ENCODE measurements at places on chromosomes 12 and 14.

DNA sequence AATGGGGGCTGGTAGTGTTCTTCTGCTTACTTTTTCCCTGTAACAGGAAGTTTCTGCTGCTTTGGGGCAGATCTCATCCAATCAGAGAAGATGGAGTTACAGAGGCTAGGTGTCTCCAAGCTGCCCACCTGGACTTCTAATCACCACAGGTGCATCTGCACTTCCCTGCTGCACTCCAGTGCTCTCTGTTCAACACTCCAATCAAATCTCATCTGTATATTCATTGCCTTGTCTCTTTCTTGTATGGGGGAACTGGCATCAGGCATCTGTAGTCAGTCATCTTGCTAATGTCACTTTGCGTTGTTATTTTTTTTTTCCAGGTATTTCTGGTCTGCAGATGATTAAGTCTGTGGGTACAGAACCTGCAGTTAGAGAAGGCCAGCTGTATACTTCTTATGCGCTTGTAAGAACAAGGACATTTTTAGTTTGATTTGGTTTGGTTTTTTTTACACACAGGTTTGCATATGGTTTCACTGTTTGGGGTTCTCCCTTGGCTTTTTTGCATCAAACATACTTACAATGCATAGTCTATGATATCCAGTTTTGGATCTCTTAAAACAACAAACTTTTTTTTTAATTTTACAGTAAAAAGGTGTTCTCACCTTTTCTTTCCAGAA is 116.0 kb downstream of the METTL25 start:
- DNase-seq = no peak

DNA sequence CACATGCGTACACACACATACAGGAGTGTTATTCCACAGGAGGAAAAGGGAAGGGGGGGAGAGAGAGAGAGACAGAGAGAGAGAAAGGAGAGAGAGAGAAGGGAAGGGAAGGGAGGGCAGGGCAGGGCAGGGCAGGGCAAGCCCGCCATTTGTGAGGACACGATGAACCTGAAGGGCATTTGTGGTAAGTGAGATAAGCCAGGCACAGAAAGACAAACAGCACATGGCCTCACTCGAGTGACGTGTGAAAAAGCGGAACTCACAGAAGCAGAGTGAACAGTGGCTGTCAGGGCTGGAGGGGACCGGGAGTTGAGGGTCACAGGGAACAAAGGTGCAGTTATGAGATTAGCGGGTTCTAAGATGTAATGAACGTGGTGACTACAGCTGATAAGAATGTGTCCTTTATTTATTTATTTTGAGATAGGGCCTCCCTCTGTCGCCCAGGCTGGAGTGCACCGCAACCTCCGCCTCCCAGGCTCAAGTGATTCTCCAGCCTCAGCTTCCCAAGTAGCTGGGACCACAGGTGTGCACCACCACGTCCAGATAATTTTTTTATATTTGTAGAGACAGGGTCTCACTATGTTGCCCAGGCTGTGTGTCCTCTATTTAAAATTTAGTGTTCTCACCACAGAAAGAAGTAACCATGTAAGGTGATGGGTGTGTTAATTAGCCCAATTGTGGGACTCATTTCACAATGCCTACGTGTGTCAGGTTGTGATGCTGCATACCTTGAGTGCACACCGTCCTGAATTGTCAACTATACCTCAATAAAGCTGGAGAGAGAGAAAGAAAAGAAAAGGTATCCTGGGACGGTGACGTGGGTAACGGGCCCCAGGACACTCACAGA is 18.7 kb upstream of the FBRSL1 start:
- DNase-seq = no peak

GRCh38 chr12:30414507-30414906 is 281.2 kb downstream of the IPO8 start:
- no peak for DNase-seq

DNA sequence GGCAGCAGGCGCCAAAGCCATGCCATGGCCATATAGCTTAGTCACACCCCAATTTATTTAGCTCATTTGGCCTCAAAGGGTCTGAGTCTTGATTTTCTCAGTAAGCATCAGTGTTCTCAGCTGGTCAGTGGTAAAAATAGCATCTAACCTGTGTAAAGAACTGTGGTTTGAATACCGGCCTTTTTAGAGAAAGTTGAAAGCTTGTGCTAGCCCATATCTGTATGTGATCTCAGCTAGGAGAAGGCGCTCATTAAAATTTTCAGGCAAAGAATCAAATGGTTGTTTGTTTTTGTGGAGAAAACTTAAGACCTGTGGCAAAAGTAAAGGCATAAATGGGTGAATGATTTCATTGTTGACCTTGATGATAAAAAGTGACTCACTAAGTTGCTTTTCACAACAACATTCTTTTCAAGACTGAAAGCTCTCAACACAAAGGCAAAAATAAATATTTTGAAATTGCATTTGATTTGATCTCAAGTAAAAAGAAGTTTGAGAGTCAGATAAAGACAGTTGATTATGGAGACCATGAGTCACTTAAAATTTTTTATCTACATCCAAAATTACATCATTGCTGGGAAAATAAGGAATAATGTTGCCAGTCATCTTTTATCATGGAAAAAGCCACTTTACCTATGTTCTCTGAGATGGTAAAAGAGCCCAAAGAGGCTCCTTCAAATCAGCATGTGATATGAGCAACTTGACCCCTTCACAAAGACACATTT is 128.5 kb upstream of the RGS6 start:
- DNase-seq = no peak

- DNase-seq = no peak
These were observed 75.8 kb downstream of the FRMD6 start for GRCh38 chr14:51727526-51727925.

- no peak for DNase-seq
These were observed 51.5 kb downstream of the NINJ2 start for GRCh38 chr12:611721-612120.

GRCh38 chr12:65171073-65171472 is 1.7 kb downstream of the LEMD3 start:
- DNase-seq = no peak

DNA sequence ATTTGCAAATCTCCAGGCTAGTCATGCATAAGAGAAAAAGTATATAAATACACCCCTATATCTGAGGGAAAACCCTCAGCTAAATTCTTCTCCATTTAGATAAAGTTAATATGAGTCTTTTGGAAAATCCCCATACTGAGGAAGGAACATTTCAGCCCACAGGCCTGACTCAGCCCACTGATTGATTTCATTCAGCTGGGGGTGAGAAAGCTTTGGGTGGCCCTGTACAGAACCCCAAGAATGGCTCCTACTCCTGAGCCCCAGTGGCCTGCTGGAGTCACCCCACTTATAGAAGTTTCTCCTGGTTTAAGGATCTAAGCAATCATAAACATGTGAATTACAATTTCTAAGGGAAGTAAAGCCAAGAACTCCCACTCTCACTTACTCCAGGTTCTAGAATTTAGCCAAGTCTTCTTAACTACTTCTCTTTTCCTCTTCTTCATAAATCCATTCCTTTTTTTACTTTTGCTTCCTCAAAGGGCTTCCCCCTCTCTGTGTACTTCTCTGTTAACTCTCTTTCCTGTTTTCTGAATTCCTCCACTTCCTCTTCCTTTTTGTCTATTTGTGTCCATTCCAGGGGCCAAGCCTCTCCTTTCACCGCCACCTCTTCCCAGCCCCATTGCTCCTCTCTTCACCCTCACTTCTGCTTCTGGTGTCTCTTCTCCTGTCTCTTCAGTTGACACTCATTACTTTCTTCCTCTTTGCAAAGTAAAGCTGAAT is 21.0 kb downstream of the RTN1 start:
- DNase-seq = no peak

- DNase-seq = no peak
These were observed 14.6 kb upstream of the EIF2B2 start for GRCh38 chr14:74988131-74988530.

GRCh38 chr12:54624315-54625279 is 10.1 kb downstream of the LACRT start:
- no peak for DNase-seq

DNA sequence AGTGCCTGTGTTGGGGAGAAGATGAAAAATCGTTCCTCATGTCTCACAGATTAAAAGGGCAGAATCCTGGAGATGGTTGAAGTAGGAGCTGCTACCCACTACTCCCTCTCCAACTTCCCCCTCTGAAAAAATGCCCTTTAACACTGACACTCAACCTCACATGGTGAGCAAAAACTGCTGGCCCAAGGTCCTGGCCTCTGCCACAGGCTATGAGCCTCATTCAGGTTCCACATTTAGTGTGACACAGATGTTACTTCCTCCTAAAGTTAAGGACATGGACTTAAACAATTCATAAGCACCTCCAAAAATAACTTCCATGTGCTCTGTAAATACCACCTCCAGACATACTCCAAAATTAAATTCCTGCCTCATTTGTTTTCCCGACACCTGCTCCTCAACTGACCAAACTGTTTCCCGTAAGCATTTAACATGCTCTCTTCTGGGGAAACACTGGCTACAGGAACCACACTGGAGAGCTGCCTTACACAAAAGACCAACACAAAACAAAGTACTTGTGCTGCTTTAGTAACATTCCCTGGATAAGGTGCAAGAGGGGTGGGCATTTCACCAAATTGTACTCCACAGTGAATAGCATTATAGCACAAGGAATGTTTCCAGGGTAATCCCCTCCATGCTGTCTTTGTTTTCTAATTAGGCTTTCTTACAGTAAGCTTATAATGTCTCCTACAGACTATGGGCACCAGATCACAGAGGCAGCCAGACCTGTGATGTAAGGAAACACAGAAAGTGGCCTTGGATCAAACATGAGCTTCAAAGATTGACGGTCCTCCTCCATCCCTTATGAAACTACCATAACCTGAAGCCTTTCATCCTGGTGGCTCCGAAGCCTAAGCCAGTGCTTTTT is 57.0 kb downstream of the PHLDA1 start:
- no peak for DNase-seq

DNA sequence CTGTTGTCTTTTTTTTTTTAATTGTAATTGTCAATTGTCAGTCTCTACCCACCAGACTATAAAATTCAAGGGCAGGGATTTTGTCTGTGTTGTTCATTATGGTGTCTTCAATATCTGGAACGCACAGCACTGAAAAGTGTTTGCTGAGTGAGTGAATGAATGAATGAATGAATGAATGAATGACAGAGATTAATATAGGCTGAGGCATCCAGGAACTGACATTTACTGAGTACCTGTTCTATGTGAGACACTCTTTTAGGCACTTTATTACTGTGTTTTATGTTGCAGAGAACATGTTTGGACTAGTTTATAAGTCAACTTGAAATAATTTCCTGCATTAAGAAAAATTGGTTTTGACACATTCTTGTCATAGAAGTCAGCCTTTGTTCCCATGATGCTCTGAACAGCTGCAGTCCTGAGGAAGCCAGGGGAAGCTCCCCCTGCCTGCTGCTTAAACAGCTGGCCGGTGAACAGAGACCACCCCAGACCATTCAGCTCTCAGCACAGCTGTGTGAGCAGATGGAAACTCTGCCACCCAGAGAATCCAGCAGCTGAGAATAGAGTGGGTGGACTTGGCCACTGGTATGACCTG is 160.7 kb upstream of the CCND2 start:
- DNase-seq = peak; percentile 18

- DNase-seq = no peak
These were observed 439.4 kb downstream of the PCNX1 start for GRCh38 chr14:71346685-71347084.

- DNase-seq = no peak
These were observed 42.9 kb downstream of the TRIP11 start for GRCh38 chr14:91996948-91997371.

DNA sequence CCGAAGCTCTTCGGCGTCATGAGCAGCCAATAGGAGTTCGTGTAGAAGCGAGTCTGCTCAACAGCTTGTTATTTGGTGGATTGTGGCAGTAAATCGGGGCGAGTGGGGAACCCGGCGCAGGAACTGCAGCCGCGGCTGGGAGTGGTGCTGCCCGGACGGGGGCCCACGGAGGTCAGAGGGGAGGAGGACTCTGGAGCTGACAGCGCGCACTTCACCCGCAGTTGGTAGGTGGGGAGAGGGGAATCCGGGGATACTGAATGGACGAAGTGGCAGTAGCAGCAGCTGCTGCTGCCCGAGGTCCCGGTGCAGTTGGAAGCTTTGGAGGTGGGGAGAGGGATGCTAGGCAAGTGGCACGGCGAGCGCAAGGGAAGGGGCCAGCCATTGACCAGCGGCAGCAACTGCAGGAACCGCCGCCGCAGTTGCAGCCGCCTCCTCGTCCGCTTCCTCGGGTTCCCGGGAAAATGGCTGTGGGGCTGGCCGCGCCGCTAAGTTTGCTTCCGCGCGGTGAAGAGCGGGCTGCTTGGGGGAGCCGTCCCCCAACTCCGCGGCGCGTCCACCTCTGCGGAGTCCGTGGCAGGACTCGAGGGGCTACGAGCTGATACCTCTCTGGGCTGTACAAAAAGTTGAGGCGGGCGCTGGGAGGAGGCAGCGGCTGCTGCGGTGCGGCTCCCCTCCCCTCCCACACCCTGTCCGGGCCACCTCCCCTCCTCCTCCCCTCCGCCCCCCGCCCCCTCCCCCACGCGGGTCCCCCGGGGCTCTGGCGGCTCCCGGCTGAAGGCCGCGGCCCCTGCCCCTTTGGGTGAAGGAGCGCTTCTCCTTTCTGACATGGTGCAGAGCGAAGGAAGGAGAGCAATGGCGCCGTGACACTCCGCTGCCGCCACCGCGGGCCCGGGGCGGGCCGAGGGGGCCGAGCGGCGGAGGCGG is at the start of gene ARID4A:
Gene ARID4A (plus strand): TSS at position 79 of the 924 bp plus-strand sequence. CDS start 1,300 bp downstream, outside the sequence.
- DNase-seq = peak; percentile 52

DNA sequence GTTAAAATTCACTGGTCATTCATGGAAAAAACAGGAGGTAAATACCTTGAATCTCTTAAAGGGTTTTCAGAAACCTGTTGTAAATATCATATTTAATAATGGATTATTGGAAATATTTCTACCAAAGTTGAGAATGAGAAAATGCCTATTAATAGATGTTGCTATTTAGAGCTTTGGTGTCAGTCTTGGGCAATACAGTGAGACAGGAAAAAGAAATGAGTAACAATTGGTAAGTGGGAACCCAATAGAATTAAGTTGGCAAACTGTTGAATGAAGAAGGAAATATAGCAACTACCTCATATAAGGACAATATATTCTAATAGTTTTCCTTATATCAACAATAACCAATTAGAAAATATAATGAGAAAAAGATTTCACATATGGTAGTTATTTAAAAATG is 78.0 kb downstream of the ATF7IP start:
- no peak for DNase-seq

- no peak for DNase-seq
These were observed 189.5 kb upstream of the FRMD6 start for GRCh38 chr14:51462182-51462581.

- DNase-seq = no peak
These were observed 32.5 kb upstream of the PLEKHG6 start for GRCh38 chr12:6277982-6278438.

- DNase-seq = peak; percentile 59
These were observed 593 bp downstream of the PIP4P1 start for GRCh38 chr14:20460458-20461224.

Measured in activated CD8-positive, alpha-beta T cell treated with anti-CD3 and anti-CD28 coated beads, Interleukin-2, amount 10 ng/mL, durations not matched to agents 7 days and 5 days (primary cell).